Stimulated activated CD4-positive, alpha-beta T cell treated with anti-CD3 and anti-CD28 coated beads, Interleukin-1b, Interleukin-23, amount 100 ng/mL, for 1 hour (primary cell): ENCODE measurements at places on chromosomes 11 and 22.

- no peak for DNase-seq
Observed at GRCh38 chr22:22110548-22111266, 128.1 kb upstream of the TOP3B start.

DNA sequence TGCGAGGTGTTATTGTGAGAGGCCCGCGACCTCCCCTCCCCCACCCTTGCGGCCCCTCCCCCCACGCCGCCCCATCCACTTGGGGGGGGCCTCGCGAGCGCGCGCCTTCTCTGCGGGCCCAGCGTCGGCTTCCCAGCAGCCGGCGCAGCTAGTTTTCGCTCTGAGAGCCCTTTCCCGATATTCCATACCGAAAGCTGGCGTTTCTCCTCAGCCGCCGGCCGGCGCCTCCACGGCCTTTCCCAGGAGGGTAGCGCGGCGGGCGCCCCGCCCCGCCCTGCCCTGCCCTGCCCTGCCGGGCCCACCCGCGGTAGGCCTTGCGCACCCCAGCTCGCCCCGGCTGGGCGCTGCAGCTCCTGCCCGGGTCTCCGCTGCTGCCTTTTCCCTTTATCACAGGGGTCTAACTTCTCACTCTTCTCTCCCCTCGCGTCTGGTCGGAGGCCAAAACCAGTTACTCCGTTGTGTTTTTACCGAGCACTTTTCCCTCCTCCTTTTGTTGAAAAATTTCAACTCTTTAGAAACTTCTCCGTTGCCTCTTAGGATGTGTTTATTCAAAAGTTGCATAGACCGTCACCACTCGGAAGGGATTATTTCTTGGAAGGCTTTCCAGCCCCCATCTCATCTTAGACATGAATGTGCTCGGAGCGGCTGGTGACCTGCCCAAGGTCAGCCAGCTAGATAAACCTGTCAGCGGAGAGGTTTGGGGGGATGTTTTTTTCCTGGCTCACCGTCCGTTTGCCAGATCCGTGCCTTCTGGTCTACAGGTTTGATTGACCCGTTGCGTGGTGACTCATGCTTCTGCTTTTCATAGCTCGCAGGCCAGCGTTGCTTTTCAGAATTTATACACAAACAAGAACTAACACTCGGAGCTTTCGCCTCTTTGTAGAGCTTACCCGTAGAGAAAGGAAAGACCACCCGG, 648 bp downstream of the PAFAH1B2 start:
- no peak for DNase-seq

GRCh38 chr11:110433393-110434333, 3.9 kb downstream of the FDX1 start:
- no peak for DNase-seq

DNA sequence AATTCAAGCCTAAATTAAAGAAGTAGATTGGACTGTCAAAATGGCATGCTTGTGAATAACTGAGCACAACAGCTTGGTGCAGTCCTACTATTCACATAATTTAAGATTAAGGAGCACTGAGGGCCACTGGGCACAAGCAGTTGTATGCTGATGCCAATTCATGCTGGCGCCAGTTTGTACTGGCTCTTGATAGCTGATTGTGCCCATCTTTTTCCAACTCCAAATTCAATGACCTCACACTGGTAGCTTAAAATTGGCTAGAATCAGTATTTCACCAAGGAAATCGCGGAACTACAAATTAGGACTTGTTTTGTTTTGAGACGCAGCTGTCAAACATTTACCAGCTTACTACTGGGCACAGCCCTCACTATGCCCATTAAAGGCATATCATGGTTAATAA, 969.2 kb downstream of the JRKL start:
- no peak for DNase-seq

DNA sequence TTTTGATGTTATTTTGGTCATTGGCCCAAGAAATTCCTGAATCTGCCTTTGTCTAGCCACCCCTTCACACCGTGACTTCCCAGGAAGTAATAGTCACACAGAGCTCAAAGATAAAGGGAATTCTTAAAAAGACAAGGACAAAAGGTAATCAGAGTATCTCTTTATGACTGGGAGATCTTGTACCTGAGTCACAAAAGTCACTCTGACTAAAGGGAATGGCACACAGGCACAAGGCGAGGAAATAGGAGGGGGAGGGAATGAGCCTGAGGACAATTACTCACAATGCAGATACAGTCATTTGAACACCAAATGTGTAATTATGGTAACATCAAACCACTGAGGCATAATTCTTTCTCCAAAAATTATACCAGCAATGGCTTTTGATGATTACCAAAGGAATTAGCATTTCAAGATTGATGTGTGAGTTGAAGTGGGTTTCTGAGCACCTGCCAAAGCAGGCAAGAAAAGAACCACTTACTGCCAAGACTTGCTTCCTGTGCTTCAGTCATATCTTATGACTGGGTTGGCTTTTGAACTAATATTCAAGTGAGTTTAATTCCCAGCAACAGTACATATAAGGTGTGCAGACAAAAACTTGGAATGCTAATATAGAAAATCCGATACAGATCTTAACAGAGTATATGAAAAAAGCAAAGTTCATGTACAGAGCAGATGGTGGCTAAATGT, 856.4 kb downstream of the LRRC4C start:
- no peak for DNase-seq

GRCh38 chr11:45617871-45618601, 47.4 kb downstream of the CHST1 start:
- DNase-seq: no peak

- DNase-seq: no peak
Observed at GRCh38 chr22:42273855-42274451, 3.5 kb upstream of the TCF20 start.

GRCh38 chr22:29003975-29004646, 57.5 kb downstream of the C22orf31 start:
- no peak for DNase-seq

- DNase-seq: no peak
Observed at GRCh38 chr11:23679041-23679440, 817.8 kb upstream of the LUZP2 start.

DNA sequence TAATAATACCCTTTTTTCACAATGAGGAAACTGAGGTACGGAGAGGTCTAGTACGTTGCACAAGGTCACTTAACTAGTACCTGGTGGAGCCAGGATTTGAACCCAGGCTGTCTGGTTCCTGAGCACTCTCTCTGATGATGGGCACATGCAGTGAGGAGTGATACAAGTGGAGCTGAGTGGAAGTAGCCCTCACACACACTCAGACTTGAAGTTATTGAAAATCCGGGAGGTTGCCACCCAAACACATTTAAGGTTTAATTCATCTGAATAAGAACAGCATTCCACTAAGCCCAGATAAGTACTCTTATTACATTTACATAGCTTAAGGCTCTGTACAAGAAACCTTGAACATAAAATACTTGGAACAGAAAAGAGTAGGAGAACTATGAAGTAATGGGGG, 4.8 kb downstream of the GRAP2 start:
- DNase-seq: no peak

DNA sequence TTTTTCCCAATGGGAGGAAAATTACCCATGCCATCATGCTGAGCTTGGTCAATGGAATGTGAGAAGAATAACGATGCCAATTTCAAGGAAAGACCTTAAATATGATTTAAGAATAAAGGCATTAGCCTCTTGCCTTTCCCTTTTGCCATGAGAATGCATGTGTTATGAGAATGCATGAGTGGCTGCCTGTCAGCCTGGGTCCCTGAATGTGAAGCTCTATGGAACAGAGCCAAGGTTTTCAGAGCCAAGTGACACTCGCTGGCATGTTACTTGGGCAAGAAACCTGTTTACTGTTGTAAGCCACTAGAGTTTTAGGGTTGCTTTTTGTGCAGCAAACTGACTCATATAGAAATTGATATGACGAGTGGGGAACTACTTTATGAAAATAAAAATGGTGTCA, 75.7 kb downstream of the JRKL start:
- no peak for DNase-seq

- no peak for DNase-seq
Observed at GRCh38 chr11:35033011-35033410, 106.0 kb upstream of the CD44 start.

DNA sequence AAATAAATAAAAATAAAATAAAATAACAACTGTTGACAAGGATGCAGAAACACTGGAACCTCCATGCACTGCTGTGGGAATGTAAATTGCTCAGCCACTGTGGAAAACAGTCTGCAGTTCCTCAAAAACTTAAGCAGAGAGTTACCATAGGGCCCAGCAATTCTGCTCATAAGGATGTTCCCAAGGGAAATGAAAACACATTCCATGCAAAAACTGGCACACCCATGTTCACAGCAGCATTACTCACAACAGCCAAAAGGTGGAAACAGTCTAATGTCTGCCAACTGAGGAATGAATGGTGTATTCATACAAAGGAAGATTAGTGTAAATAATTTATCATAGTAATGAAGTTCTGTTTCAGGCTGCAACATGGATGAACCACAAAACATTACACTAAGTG, 3.2 kb upstream of the KRTAP5-10 start:
- DNase-seq: no peak

- DNase-seq: no peak
Observed at GRCh38 chr11:95547186-95547585, 242.4 kb downstream of the FAM76B start.

GRCh38 chr11:130318031-130318673, 3.4 kb upstream of the ZBTB44 start:
- DNase-seq: no peak

DNA sequence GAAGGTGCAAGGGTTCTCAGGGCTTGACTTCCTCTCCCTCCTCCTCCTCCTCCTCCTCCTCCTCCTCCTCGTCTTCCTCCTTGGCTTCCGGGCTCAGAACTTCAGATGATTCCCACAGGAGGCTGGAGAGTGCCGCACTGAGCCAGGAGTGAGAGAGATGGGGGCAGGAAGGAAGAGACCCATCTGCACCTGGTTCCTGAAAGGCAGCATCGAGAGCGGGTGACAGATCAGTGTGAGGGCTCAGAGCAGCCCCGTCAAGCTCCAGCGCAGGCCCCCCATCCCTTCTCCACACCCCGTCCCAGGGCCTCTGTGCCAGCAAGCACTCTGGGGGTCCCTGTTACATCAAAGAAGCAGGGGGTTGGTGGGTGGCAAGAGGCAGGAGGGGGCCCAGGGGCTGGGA, 51.5 kb downstream of the ELFN2 start:
- DNase-seq: no peak

GRCh38 chr11:123180166-123180565, 14.9 kb downstream of the CLMP start:
- DNase-seq: no peak

GRCh38 chr11:13249177-13249576, 28.4 kb upstream of the BMAL1 start:
- no peak for DNase-seq
